ENCODE measurements at places on chromosomes 1 and 21.

DNA sequence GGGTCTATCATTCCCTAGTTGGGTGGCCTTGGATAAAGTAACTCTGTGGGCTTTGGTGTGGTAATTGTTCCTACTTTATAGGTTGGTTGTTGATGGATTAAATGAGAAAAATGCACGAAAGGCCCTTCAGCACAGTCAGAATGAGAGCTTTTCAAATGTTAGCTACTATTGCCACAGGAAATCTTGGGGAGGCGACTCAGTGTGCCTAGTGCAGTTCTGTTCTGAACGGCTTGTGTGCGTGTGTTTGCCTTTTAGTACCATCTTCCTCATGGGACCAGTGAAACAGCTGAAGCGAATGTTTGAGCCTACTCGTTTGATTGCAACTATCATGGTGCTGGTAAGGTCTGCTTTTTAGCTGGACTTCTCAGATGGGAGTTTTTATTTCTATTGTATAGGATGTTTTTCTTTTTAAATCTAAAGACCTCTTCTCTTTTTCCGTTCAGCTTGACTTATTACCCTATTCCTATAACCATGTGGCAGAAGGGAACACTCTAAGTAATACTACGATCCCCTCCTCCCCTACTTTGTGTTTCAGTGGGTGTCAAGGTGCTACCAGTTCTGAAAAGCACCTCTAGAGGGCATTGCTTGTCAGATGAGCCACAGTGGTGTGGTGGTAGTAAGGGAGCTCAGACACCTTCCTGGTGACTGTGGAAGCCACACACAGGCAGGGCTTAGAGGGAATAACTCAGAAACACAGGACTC is 9.2 kb downstream of the SFT2D2 start:
- peak; percentile 57 for DNase-seq

DNA sequence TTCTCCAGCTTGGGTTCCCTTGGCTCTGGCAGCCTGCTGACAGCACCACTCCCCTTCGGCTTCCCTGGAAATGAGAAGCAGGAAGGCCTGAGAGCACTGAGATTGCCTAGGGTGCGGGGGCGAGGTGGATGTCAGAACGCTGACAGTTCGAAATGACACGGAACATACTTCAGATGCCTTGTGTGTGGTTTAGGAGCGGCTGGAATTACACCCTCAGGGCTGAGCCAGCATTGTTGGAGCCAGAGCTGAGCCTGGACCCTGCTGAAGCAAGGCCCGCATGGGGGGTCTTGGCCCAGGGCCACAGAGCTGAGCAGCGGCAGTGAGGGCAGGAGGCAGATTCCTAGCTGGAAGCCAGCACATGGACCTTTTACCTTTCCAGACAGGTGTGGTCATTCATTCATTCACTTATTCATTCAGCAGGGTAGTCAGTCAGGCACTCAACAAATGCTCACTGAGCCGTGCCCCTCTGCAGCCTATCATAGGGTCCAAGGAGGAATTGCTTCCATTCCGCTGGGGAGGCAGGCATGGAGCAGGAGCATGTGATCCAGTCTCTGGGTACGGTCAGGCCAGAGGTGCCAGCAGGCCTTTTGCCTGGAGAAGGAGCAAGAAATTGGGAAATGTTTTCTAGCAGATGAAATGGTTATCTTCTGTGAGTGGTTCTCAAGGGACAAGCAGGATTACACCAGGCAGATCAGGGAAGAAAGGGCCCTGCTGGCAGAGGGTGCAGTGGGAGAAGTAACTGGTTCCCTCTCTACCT is 6.6 kb upstream of the FOXE3 start:
- DNase-seq, result no peak

GRCh38 chr1:114009393-114009792 is 30.1 kb downstream of the OLFML3 start:
- no peak for DNase-seq

GRCh38 chr1:244074559-244075171 is 23.6 kb downstream of the ZBTB18 start:
- no peak for DNase-seq

- peak; percentile 4 for DNase-seq
These were observed 397.9 kb upstream of the TMPRSS15 start for GRCh38 chr21:18801468-18801867.

DNA sequence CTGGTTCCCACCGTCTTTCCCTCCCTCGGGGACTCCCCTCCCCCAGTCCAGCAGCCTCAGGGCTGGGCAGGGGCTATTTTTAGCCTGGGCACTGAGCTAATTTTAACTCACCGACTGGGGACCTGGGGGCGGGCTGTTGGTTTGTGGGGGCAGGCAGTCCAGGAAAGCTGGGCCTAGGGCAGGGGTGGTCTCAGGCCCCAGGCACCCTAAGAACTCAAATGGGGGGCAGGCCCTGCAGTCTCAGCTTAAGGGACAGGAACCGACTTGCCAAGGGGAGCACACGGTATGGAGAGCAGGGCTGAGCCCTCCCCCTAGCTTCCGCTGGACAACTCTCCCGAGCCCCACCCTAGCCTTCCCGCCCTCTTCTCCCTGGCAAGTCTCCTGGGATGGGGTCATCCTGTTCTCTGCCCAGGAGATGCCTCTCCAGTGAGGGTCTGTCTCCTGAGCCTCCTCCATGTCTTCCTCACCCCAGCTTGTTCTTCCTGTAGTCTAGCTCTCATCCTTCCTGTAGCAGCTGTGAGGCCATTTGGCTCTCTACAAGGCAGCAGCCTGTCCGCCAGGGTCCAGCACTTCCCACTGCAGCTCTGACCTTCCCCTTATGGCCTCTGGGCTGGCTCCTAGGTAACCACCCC is 10.1 kb downstream of the MEF2D start:
- no peak for DNase-seq

GRCh38 chr1:113247355-113247754 is 143.0 kb upstream of the MAGI3 start:
- DNase-seq, result no peak

- DNase-seq, result no peak
These were observed 473.1 kb downstream of the ADGRL2 start for GRCh38 chr1:82273816-82274215.

DNA sequence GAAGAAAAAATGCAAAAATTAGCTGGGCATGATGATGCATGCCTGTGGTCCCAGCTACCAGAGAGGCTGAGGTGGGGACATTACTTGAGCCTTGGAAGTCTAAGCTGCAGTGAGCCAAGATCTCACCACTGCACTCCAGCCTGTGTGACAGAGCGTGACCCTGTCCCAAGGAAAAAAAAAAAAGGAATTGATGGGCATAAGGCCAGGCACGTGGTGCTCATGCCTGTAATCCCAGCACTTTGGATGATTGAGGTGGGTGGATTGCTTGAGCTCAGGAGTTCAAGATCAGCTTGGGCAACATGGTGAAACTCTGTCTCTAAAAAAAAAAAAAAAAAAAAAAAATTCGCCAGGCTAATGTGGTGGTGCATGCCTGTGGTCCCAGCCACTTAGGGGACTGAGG is 55.8 kb upstream of the ATP2B4 start:
- no peak for DNase-seq

GRCh38 chr1:81201779-81202178 is 599.0 kb upstream of the ADGRL2 start:
- DNase-seq, result no peak

DNA sequence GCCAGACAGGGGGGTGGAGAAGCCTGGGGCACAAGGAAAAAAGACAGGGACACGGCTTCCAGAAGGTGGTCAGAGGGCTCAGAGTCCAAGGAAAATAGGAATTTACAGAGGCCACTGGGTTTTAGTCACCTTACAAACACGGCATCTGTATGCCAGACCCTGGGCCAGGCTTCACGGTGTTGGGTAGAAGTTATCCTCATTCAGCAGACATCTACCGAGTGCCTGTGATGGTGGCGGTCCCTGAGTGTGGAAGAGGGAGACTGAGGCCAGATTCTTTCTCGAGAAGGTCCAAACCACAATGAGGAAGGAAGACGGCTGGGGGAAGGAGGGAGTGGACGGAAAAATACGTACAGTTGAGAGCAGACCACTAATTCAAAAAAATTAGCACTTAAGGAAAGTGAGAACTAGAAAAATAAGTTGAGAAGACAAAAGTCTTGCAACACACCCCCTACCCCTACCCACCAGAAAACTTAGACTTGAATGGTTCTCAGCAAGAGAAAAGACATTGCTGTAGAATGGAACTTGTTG is 864 bp upstream of the BTG2 start:
- no peak for DNase-seq

DNA sequence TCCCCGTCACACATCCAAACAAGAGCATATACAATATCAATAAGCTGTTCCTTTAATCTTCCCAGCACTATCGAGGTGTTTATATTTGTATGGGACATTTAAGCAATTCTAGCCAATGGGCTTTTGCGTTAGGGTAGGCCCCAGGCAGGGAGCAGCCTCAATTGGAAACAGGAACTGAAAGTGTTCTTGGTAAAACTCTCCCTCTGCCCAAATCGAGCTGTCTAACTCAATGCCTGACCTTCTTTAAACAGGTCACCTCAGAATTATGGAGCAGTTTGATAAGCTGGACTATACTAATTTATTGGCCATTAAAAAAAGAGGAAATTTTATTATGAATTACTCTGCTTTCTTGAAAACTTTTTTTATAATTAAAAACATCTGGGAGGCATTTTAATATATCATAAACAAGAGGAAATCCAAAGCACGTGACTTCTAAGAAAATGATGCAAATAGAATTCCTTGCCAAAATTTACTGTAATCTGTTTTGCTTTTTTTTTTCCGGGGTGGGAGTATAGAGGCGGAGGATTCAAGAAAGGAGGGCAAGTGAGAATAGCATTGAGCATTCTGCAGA is 498.1 kb downstream of the LMO4 start:
- DNase-seq, result no peak

DNA sequence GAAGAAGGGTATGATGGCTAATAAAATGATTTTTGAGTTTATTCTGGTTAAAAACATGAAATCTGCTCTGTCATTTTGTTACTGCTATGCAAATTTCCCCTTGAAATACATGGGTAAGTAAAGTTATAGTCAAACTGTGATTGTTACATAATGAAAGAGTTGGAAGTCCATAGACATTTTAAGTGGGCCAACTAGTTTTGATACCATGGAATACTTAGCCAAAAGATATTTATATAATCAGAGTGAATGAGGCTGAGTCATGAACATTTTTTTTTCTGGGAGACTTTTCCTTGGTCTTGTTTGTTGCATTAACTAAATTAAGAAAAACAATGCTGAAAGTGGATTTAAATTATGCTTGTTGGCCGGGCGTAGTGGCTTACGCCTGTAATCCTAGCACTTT is 58.2 kb upstream of the MPC2 start:
- DNase-seq, result no peak

- DNase-seq, result no peak
These were observed 7.1 kb downstream of the IGSF9 start for GRCh38 chr1:159938211-159938852.

DNA sequence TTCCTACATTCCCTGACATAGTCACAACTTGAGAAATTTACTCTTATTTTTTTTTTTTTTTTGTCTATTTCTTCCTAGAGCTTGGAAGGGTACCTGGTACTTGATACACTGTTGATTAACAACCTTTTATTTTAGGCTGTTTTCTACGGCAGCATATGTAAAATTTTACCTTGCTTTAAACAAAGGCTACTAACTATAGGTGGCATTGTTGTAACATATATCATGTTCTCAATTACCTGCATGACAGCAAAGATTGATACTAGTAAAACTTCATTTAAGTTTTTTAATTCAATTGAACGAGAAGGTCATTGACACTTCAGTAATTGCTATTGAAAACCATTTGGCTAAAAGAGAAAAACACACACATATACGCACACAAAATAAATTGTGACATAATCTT is 238.3 kb upstream of the ESRRG start:
- DNase-seq, result no peak

- DNase-seq, result no peak
These were observed 241.3 kb upstream of the PLXNA2 start for GRCh38 chr1:208485512-208485911.

DNA sequence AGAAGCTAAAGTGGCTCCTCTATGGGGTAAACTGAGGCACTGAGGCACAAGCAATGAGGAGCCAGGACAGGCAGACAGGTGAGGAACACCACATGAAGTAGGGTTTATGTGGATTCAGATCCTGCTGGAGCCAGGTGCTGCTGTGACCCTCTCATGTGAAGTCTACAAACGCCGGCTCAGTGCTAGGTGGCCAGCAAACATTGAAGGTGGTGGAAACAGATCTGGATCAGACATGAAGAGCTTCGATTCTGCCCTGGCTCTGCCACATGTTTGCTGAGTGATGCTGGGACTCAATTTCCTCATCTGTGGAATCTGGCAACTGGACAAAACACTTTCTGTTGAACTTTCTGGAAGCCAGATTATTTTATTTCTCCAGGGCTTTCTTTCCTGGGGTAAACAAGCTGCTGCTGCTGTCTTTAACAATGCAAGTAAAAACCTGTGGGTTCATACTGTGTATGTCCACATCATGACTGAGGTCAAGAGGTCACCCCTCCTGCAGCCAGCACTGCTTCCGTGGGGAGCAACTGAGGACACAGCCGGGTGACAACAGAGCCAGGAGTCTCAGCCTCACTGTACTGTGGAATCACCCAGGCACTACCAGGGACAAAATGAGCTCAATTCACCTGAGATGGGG is 33.3 kb downstream of the HMGB4 start:
- no peak for DNase-seq

- DNase-seq, result peak; percentile 3
These were observed 136.5 kb upstream of the ETS2 start for GRCh38 chr21:38669186-38669585.

DNA sequence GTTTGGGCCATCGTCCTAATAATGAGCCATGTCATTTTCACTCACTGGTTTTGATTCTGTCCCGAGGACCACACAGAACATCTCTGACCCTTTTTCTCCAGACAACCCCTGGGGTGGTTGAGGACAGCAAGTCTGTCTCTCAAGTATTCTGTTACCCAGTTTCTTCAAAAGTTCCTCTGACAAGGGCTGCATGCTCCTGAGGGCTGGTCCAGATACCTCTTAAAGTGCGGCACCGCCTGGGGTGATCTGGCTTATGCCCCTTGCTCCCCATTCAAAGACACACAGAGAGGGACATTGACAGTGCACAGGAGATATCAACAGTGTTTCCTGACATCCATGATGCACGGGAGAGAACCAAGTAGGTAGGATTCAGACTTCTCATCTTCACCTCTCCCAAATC is 132.9 kb upstream of the EDN2 start:
- DNase-seq, result no peak

Measured in NCI-H460 (cell line).